Endodermal cell (in vitro differentiated cells): ENCODE measurements at places on chromosomes 13 and 19.

DNA sequence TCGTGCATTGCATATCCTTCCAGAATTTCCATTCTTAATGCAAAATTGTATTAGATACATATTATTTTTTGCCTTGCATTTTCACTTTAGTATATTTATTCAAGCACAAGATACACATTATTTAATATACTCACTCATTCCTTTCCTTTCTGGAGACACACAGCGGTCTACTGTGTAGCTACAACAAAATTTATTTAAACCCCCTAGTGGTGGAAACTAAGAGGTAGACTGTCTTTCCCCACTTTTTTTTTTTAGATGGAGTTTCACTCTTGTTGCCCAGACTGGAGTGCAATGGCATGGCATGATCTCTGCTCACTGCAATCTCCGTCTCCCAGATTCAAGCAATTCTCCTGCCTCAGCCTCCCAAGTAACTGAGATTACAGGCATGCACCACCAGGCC lies 2040.3 kb upstream of the PCDH20 start:
- no peak for DNase-seq

GRCh38 chr13:45278096-45278645 lies 62.8 kb downstream of the TPT1 start:
- no peak for DNase-seq

- DNase-seq = no peak
Measured at GRCh38 chr19:33098055-33098534, 17.1 kb downstream of the GPATCH1 start.

GRCh38 chr19:21691661-21692060 lies 75.7 kb downstream of the ZNF100 start:
- no peak for DNase-seq

DNA sequence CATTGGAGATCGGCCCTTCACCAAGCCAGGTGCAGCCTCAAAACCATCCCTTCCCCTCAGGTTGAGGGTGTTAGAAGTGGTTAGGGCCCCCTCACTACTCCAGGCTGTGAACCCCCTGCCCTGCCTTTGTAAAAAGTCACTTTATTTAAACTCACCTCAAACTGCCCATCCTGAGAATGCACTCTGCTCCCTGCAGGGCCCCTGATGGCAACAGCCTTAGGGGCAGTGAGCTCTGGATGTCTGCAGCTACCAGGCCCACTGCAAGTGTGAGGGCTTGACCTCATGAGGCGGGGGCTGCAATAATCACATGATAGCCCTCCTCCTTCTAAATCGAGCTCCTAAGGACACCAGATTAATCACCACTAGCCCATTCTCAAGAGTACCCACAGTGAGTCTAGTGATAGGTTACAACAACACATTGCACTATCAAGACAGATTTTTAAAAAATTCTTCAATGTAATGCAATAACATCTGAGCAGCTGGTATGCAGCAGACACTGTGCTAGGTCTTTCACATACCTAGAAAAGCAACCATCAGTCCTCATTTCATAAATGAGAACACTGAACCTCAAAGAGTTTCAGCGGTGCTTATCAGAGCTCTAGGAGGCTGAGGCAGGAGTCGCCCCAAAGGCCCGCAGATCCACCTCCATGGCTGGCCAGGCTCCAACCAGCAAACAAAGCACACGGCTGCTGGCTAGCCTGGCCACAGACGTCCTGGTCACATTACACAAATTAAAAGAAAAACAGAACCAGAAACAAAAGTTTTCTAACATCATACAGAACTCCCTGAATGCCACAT lies 26.0 kb downstream of the SLC7A1 start:
- DNase-seq = peak; percentile 41

- peak; percentile 93 for DNase-seq
Measured at GRCh38 chr19:50357178-50358100, 8.0 kb downstream of the NAPSA start.

DNA sequence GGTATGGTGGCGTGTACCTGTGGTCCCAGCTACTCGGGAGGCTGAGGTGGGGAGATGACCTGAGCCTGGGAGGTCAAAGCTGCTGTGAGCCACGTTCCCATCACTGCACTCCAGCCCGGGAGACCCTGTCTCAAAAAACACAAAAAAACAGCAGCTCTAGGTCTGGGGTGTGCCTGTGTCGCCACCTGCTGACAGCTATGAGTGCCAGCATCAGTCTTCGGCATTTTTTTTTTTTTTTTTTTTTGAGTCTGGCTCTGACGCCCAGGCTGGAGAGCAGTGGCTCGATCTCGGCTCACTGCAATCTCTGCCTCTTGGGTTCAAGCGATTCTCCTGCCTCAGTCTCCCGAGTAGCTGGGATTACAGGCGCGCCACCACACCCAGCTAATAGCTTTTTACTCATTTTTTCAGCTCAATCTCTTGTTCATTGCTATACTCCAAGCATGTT lies 10.1 kb downstream of the AP2S1 start:
- peak; percentile 87 for DNase-seq

- no peak for DNase-seq
Measured at GRCh38 chr13:110716247-110716515, 2.7 kb downstream of the ING1 start.

DNA sequence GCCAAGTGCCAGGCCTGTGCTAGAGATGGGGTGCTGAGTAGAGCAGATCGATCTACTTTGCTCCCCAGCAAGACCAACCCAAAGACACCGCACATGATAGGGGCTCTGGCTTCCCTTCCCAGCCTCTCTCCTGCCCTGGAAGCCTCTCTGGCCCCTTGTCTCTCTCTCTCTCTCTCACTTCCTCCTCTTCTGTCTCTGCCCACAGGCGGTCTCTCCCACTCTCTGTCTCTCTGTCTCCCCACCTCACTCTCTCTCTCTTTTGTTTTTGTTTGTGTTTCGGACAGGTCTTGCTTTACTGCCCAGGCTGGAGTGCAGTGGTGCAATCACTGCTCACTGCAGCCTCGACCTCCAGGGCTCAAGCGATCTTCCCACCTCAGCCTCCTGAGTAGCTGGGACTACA lies 1.3 kb downstream of the SELENOV start:
- no peak for DNase-seq

DNA sequence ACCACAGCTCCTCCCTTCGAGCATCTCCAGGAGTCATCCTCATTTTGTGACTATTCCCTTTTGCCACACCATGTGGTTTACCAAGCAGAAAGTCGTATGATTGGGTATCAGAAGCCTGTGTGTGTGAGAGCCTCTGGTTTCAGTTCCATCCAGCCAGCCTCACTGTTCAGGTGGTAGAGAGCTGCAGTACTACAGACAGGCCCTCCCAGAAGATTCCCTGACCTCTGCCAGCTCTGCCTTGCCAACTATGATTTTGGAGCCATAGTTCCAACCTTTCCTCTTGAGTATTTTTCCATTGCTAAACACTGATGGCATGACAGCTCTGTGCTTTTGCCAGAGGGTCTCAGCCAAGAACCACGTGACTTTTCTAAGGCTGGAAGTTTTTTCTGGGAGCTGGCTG lies 82.5 kb downstream of the DHRS12 start:
- DNase-seq = no peak

GRCh38 chr19:2495130-2495641 lies 19.3 kb downstream of the GADD45B start:
- DNase-seq = peak; percentile 82

- no peak for DNase-seq
Measured at GRCh38 chr19:391726-392374, 17.1 kb downstream of the C2CD4C start.

GRCh38 chr13:110812869-110813645 lies 99.6 kb downstream of the ING1 start:
- no peak for DNase-seq

DNA sequence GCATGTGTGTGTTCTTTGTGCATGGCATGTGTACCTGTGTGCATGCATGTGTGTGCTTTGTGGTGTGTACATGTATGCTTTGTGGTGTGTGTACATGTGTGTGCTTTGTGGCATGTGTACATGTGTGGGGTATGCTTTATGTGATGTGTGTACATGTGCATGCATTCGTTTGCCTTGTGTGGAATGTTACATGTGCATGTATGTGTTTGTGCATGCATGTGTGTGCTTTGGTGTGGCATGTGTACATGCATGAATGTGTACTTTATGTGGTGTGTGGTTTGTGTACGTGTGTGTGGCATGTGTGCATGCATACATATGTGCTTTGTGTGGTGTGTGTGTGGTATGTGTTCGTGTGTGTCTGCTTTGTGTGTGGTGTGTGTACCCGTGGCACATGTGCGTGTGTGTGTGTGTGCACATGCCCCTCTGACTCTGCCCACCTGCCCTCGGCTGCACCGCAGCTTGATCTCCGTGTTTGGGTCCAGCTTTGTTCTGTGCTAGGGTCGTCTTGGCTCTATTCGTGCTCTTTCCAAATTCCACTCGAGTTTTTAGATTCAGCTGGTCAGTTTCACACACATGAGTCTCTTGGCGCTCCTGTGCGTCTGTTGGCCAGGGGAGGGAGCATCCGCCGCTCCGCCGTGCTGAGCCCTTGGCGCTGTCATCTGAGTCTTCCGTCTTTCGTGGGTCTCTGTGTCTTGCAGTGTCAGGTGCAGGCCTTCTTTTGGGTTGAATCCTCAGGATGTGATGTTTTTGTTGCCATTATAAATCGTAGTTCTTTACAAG lies 46.5 kb upstream of the TFDP1 start:
- no peak for DNase-seq

DNA sequence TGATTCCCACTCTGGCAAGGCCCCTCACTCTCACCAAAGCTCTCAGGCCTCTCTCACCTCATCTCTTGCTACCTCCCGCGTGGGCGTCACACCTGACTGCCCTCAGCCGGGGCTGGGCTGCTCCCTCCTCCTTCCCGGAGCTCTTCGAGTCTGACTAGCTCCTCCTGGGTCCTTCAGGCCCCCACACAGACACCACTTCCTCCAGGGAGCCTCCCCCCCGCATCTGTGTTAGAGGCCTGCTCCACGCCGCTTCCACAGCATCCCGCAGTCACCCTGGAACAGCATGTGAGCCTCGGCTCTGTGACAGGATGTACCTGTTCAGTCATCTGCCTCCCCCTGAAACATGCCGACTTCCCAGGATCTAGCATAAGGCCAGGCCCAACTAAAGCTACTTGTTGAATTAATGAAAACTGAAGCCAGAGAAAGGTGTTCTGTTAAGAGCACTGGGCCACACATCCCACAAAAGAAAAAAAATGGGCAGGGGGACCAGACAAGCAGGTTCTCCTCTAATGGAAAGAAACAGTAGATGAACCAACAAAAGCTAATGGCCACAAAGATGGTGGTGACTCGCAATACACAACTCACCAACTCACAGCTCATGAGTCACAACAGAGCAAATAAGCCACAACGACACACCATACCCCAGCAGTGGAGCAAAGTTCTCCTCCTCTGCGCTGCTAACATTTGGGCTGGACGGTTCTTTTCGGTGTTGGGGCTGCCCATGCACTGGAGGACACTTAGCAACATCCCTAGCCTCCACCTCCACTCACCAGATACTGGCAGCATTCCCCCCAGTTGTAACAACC lies 3.0 kb downstream of the PPP6R1 start:
- DNase-seq = no peak

DNA sequence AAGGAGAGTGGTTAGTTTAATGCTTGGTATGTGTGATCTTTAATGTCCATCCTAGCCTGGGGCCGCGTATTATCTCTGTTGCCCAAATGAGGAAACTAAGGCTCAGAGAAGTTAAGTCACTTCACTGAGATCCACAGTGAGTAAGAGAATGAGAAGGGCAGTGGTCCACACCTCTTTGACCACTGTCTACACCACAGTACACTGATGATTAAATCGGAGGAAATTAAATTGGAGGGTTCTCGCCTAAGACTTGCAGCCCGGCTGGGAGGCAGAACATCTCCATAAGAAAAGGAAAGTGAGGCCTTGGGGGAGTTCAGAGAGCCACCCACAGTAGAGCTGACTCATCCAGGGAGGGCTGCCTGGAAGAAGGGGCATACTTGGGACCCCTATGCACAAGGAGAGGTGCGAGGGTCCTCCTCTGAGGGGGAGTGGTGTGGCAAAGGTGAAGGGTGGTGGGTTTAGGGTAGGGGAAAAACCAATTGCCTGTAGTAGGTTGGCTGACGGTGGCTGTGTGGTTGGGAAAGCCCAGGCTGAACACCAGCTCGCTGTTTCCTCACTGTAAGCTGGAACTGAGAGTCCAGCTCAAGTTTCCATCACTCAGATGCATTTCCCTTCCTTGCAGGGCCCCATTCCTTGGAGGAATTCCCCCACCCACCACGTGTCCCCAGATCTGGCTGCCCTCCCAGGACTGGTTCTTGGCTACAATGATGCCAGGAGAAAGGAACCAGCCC lies 15.0 kb upstream of the DHRS12 start:
- no peak for DNase-seq

GRCh38 chr19:3459089-3459881 lies 21.0 kb downstream of the SMIM24 start:
- peak; percentile 90 for DNase-seq

DNA sequence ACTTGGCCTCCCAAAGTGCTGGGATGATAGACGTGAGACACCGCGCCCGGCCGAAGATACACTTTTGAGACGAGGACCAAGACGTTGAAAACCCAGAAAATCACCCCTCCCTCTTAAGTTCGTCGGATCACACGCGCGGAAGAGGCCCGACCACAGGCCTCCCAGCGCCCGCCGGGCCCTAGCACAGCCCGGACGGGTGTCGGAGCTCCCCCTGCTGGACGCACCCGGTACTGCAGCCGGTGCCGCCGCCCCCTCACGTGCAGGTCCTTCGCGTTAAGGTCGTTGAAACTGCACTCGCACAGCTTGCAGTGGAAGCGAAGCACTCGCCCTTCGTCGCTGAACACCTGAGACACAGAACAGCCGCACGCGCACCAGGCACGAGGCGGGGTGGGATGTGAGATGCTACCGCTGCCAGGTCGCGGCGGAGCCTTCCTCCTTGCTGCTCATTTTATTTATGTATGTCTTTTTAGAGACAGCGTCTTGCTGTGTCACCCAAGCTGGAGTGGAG lies 35.7 kb upstream of the MATK start:
- DNase-seq = peak; percentile 95

DNA sequence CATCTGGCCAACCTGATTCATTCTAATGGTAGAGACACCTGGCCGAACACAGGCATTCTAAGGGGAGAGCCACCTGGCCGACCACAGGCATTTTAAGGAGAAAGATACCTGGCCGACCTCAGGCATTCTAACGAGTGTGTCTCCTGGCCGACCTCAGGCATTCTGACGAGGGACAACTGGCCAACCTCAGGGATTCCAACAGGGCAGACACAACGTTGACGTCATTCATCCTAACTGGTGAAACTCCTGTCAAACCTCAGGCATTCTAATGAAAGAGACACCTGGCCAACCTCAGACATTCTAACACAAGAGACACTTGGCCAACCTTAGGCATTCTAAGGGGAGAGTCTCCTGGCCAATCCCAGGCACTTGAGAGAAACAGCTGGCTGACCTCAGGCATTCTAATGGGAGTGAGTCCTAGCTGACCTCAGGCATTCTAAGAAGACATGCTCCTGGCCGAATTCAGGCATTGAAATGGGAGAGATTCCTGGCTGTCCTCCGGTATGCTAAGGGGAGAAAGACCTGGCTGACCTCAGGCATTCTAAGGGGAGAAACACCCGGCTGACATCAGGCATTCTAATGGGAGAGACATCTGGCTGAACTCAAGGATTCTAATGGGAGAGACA lies 1352.5 kb downstream of the UQCRFS1 start:
- no peak for DNase-seq

DNA sequence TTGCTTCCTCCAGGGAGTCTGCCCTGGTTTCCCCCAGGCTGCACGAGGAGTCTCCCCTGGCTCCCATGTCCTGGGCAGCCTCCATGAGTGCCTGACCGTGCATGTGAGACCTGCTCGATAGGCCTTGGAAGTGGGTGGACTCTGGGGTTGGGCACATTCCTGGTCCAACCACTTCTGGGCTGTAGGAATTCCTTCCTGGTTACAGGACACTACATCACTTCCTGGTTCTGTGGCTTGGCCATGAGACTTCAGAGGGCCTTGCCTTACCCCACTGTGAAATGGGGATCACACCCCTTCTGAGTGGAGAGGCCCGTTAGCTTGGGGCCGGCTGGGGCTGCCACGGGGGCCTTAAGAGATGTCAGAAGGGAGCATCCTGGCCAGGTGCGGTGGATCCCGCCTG lies 4.0 kb upstream of the ZNF628 start:
- DNase-seq = peak; percentile 45
